ENCODE measurements at places on chromosomes 12 and 14.

DNA sequence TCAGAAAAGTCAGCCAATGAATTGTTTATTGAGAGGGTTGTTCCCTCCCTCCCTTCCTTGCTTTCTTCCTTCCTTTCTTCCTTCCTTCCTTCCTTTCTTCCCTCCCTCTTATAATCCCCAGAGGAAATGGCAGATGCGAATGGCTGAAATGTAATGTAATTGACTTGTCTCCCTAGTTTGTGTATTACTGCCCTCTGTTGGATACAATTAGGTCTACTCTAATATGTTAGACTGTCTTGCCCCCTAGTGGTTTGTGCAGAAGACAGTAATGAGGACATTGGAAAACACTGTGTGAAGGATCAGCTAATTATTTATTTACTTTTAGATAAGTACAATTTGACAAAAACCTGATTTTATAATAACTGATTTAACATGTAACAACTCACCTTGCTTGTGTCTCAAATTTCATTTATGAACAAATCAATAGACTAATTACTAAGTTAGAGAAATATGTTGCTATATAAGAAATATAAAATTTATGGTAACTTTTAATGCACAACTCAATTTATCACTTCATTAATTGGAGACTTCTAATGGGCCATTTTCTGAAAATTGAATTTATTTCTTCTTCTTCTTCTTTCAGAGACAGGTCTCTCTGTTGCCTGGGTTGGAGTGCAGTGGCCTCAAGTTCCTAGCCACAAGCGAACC lies 229.8 kb upstream of the LRIG3 start:
- DNase-seq: no peak

DNA sequence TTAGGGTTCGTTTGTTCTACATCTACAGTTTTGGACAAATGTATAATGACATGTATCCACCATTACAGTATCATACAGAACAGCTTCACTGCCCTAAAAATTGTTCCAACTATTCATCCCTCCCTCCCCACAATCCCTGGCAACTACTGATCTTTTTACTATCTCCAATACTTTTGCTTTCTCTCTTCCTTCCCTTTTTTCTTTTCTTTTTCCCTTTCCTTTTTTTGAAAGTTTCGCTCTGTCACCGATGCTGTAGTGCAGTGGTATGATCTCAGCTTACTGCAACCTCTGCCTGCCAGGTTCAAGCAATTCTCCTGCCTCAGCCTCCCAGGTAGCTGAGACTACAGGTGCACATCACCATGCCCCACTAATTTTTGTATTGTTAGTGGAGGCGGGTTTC lies 2.6 kb upstream of the ACOT4 start:
- DNase-seq: no peak

- DNase-seq: no peak
Observed at GRCh38 chr14:94974893-94975292, 182.4 kb downstream of the DICER1 start.

DNA sequence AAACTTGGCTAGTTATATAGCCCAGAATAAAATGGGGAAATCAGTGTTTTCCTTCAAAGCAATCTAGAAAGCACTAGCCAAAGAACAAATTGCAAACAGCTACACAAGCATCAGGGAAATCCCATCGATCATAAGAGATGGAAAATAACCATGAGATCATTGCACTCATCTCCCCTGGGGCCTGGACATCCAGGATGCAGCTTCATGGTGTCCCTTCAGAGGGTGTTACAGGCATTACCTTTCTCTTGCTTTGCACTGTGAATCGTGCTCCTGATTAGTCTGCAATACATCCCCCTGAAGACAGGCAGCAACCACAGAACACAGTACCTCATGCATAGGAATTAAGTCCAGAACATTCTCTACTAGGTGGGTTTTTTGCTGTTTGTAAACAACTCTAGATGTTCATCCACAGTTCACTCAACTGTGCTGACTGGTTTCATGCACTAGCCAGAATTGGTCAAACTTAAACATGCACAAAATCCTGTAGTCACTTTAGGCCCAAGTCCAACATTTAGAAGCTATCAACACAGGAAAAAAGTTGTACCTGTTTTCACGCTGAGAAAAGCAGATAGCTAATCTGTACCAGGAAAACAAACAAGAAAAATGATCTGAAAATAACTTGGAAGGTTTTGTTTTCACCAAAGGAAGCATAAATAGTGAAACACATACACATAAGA lies 120.1 kb downstream of the ZFP36L1 start:
- no peak for DNase-seq

DNA sequence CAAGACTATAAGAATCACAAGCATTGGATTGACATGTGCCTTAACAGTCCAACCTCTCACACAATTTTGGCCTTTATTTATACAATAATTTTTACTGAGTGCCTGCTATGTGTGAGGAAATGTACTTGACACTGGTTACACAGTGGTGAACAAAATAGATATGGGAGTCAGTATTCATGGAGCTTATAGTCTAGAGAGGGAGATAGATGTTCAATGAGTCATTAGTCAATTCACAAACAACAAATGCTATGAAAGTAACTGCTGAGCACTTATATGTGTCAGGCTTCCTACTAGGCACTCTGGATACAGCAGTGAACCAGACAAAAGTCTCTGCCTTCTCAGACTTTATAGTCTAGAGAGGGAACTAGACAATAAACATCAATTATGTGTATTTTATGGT lies 3.7 kb downstream of the CFAP54 start:
- DNase-seq: no peak

GRCh38 chr14:89469210-89470198 lies 52.5 kb upstream of the FOXN3 start:
- no peak for DNase-seq

GRCh38 chr12:108633534-108634248 lies at the start of gene SELPLG:
TSS of gene SELPLG (minus strand) at chr12:108633894. CDS start at chr12:108624307, 9,587 bp downstream.
- DNase-seq: no peak

DNA sequence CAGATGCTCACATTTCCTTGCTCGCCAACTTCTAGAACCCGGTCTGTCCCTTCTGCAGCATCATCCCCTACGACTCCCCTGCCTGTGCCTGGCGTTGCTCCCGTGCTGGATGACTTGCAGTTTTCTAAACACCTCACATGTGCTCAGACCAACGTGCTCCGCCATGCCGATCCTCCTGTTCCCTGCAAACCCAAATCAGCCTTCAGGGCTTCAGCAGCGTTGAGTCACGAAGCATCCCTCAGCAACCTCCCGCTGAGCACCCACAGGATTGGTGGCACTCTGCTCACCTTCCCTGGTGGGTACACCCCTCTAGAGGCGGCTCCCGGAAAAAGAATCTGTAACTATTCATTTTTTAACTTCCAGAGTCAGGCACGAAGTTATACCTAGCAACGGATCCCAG lies 2.8 kb upstream of the PIWIL1 start:
- no peak for DNase-seq

DNA sequence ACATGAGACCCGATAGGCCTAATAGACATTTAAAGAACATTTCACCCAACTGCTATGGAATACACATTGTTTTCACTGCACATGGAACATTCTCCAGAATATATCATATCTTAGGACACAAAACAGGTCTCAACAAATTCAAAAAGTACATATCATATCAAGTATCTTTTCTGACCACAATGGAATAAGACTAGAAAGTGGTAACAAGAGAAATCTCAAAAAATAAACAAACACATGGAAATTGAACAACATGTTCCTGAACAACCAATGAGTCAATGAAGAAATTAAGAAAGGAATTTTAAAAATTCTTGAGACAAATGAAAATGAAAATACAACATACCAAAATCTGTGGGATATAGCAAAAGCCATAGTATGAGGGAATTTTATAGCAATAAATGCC lies 208.1 kb downstream of the PTPRO start:
- no peak for DNase-seq

DNA sequence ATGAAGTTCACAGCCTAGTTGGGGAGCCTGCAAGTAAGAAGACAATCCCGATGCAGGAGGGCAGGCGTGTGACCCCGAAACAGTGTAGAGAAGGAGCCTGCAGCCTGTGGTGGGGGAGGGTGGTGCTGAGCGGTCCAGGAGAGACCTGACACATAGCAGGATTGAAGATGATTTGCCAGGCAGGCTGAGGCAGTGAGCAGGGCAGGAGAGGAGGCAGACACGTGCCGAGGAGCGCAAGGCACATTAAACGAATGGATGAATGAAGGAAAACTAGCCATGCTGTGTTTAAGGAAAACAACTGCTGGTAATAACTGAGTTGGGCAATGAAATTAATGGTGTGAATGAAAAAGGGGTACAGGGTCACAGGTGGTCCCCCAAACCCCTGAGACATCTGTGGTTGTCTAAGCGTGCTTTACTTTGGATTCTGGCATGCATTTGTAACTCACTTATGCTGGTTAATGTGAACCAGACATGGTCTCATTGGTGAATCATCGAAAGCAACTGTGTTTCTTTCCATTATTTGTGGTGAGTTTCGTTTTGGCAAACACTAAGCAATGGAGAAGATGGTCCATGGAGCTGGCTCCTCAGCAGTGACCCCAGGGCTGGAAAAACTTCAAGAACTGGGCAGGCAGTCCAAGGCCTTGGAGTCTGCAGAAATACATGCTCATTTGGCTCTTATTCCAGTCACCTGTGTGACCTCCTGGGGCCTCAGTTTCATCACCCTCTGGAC lies 96.9 kb upstream of the EVL start:
- DNase-seq: peak; percentile 8

DNA sequence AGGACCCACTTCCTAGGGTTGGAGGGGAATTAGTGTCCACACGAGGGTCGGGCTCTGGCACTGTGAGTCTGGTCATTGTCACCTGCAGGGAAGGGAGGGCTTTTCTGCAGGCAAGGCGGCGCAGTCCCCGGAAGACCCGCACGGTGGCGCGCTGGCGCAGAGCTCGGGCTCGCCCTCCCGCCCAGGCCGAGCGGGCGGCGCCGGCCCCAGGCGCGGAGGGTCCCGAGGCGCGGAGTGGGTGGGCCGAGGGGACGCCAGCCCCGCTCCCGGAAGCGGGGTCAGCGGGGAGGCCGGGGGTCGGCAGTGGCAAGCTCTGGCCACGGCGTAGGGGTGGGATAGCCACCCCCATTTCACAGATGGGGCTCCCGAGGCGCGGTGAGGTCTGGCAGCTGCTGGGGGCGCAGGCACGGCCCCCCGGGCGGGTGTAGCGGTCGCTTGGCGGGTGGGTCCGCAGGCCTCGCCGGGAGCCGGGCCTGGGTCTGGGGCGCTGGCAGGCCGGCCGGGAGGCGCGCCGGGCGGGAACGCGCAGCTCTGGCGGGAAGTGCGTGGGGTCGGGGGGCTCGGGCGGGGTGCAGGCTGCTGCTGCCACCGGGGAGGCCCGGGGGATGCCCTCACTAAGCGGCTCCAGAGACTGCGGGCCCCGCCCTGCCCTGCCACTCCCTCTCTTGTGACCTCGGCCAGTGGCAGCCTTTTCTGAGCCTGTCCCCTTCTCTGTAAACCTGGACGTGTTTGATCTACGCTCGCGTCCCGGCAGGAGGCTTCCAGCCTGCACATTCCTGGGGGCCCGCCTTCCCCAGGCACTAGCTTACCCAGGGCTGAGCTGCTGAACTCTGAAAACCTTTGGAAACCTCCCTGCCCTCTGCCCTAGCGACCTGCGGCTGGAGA lies 46.1 kb downstream of the CYP46A1 start:
- DNase-seq: no peak

DNA sequence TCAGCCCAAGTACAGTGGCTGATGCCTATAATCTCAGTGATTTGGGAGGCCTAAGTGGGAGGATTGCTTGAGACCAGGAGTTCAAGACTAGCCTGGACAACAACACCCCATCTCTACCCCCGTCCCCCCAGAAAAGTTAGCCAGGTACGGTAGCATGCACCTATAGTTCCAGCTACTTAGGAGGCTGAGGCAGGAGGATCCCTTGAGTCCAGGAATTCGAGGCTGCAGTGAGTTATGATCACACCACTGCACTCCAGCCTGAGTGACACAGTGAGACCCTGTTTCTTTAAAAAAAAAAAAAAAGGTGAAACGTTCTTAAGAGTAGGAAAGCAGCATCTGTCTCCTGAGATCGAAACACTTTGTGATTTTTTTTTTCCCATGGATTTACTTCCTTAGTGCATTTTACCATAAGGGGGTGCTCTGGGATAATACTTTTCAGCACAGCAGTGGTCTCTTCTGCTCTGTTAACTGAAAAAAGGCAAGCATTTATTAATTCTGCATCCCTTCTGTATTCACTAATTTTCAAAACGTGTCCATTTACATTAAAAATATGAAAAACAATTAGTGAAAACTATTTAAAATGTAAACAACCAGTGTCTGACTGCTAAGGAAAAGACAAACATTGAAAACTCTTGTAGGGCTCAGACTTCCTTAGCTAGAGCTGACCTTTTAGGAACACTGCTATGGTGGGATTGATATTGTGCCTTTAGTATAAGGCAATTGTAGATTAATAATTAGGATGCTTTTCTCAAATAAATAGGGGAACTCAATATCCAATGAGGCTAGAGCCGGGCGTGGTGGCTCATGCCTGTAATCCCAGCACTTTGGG lies 31.2 kb upstream of the USP44 start:
- DNase-seq: no peak

GRCh38 chr12:93819050-93819491 lies 141.9 kb downstream of the CRADD start:
- no peak for DNase-seq

- DNase-seq: no peak
Observed at GRCh38 chr12:3035171-3035570, 42.0 kb upstream of the TSPAN9 start.

DNA sequence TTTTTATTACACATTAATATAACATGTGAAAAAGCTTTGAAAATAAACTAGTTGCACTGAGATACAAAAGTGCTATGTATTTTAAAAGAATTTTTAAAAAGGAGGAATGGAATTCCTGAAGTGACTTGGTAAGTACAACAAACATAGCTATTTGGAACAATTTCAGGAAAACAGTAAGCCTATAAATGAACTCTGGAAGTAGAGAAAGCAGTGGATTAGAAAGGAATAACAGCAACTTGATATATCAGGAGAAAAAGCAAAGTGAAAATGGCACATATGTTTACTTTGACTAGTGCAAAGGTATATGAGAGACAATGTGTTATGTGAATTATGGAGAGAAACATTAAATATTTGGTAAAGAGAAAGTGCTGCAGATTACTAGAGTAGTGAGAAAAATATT lies 811.7 kb downstream of the C12orf50 start:
- DNase-seq: no peak

DNA sequence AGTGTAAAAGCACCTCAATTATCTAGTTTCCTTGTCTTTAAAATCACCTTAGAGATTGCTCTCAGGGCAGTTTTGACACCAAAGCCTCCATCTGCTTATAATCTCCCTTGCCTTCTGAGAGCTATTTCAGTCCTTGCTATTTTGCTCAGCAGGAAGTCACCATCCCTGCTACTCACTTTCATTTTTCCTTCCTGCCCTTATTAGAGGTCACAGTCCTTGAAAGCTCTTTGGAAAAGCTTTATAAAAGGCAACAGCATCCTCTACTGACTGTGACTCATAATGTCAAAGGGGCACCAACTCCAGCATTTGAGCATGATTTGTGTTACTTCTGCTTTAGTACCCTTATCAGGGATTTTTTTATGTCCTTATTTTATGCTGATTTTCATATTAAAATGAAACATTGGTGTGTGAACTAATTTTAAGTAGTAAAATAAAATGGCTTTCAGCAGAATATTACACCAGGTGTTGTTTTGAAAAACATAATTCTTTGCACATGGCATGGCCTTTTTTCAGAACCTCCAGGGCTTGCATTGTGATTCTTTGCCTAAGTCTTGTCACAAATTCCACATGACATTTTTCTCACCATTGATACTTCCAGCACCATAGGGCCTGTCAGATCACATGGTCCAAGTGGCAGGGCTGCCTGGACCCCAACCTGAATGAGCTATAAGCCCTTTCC lies 213.0 kb downstream of the ADAMTS20 start:
- no peak for DNase-seq

- DNase-seq: no peak
Observed at GRCh38 chr12:53234271-53234914, 2.4 kb upstream of the RARG start.

All from GOT3 (cell line).